ENCODE measurements at places on chromosomes 13 and 19.

GRCh38 chr13:58480061-58480460 lies 848.5 kb downstream of the PCDH17 start:
- no peak for DNase-seq

DNA sequence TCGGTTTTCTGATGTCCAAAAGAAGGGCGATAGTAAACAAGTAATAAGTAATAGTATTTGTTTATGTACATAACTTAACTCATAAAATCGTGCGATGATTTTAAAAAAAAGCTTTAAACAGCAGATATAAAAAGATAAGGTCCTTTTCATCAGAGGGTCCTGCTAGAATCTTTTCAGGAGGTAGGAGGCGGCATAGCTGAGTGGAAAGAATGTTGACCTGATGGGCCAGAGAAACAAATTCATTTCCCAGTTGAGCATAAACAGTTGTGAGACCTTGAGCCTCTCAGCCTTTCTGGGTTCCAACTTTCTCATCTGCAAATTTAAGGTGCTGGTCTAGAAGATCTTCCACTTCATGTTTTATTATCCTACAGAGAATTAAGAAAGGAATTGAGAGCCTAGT lies 173.5 kb downstream of the LACC1 start:
- DNase-seq, result no peak

GRCh38 chr13:97296740-97297139 lies 74.6 kb downstream of the MBNL2 start:
- no peak for DNase-seq

DNA sequence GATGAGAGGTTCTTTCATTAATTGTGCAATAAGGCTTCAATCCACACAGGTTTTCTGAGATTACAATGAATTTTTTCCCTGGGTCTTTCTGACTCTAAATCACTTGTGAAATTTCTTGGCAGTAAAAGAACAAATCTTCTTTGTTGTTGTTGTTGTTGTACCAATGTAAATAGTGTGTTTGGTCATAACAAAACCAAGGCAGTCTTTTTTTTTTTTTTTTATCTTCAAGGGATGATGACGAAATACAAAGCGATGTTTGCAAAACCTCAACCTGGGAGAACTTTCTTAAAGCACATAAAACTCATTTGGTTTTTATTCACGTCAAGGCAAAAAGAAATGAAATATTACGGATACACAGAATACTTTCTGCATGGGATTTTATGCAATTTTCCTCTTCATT lies 462.0 kb downstream of the LIG4 start:
- DNase-seq, result no peak

Data from uterus (tissue), 4 donors.